SW480 (cell line): ENCODE measurements at places on chromosomes 16 and 17.
A peak's percentile ranks its signal among the peaks of the same experiment; 100 is the strongest.

DNA sequence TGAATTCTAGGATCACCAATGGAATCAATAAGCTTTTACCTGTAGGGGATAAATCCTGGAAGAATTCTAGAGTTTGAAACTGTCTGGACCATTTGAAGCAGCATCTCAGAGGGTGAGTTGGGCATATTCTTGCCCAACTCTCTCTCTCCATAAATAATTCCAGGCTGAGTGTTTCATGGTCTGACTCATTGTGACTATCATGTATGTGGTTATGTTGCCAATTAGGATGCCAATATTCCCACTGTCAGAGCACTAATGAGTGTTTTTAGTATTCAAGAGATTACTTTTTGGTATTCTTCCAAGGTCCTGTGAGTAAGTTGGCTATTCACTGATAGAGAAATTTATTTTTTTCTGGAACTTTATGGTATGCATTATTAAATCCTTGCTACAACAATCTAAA is 456.9 kb downstream of the TOX3 start:
- peak; percentile 7 for DNase-seq

- DNase-seq = no peak
Observed at GRCh38 chr17:33633446-33633845, 340.4 kb upstream of the ASIC2 start.

DNA sequence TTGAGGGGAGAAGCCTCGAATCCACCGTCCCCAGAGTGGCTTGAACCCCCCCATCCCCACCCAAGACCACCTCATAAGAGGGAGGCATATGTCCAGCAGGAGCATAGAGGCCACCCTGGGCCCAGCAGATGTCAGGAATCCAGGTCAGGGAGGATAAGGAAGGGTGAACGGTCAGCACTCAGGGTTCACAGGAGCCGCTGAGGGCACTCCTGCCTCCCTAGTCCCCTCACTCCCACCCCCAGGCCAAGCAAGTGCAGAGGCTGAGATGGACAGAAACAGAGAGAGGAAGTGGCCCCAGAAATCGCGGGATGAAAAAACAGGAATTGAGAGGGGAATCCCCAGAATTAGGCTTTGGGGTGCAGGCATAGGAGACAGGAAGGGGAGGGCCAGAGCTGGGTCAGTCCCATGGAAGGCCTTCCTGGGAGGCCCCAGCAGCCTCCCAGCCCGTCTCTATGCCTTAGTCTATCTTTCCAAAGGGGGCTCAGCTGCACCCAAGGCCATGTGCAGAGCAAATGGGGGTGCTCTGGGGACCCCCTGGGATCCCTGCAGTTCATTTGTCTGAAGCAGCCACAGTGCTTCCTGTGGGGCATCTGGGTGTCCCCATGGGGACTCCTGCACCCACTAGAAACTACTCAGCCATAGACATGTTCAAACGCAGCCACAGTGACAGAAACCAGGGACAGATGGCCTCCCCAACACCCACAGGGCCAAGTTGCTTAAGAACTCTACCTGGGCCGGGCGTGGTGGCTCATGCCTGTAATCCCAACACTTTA is 1.7 kb downstream of the CMTM3 start:
- DNase-seq = no peak

DNA sequence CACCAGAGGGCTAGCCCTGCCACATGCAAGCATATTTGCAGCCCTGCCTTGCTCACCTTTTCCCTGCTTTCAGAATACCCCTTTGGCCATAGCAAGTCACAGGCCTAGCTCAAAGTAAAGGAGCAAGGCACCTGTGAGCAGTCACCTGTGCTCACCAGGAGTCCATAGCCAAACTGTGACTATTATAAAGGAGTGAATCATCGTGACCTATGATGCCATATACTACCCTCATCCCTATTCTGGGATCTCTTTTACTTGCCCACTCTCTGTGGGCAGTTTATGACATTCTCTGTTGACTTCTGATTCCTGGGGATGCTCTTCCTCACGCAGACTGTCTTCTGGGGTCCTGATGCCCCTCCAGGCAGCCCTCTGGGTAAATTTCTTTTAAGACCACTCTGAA is 200.5 kb upstream of the NLRP1 start:
- DNase-seq = no peak

GRCh38 chr17:58305626-58306025 is 23.0 kb downstream of the TSPOAP1 start:
- DNase-seq = no peak

DNA sequence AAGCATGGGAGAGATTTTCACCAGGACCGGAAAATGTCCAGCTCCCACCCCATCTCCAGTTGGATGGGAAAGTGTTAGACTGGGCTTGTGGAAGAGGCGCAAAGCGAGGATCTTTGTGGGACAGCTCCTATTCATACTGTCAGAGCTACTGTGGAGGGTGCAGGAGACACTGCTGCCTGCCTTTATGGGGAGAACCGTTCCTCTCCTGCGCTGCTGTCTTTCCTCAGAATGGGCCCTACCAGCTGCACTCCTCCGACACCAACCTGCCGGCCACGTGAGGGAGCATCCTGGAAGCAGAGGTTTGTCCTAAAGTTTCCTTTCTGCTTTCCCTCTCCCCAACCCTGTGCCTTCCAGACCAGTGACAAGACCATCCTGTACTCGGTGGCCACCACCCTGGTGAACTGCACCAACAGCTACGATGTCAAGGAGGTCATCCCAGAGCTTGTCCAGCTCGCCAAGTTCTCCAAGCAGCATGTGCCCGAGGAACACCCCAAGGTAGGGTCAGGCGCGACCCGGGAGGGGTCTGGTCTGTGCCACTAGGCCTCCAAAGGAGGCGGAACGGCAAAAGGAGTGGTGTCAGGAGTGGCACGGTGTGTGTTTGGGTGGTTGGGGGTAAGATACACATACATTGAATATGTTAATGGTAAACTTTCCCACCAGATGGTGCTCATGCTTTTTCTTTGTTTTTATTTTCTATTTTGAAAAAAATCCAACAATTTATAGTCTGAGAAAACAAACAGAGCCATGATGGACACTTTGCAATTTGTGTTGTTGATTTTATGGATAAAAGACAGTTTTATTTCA is 23.0 kb downstream of the SLC35G3 start:
- peak; percentile 40 for DNase-seq

GRCh38 chr17:37598145-37598544 is 11.1 kb downstream of the SYNRG start:
- DNase-seq = no peak

- DNase-seq = no peak
Observed at GRCh38 chr17:4733073-4733531, 1.9 kb downstream of the MED11 start.

DNA sequence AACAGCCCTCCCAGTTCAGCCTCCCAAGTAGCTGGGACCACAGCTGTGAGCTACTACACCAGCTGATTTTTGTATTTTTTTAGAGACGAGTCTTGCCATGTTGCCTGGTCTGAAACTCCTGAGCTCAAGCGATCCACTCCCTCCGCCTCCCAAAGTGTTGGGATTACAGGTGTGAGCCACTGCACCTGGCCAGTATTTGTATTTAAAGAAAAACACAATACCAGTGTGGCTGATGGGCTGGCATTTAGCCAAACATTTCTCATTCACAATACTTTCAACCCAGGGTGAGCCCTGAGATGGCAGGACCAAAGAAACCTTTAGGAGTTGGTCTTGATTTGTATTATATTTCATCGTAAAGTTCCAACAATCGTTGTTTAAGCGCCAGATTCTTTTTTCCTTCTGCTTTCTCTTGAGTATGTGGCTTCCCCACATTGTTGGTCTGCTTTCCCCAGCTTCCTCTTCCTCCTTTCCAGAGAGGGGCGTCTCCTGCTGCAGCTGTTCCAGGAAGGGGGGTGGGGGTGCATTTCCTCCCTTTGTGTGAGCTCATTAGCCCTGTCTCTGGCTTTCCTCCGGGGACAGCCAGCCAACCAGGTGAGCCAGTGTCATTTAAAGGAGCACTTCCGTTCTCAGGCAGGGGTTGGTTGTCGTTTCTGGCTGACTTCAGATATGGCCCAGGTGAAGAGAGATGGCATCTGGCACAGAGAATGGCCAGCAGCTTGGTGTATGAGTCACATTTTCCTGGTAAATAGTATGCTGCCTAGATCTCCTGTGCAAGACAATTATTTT is 79.9 kb downstream of the GPRC5B start:
- DNase-seq = peak; percentile 46

DNA sequence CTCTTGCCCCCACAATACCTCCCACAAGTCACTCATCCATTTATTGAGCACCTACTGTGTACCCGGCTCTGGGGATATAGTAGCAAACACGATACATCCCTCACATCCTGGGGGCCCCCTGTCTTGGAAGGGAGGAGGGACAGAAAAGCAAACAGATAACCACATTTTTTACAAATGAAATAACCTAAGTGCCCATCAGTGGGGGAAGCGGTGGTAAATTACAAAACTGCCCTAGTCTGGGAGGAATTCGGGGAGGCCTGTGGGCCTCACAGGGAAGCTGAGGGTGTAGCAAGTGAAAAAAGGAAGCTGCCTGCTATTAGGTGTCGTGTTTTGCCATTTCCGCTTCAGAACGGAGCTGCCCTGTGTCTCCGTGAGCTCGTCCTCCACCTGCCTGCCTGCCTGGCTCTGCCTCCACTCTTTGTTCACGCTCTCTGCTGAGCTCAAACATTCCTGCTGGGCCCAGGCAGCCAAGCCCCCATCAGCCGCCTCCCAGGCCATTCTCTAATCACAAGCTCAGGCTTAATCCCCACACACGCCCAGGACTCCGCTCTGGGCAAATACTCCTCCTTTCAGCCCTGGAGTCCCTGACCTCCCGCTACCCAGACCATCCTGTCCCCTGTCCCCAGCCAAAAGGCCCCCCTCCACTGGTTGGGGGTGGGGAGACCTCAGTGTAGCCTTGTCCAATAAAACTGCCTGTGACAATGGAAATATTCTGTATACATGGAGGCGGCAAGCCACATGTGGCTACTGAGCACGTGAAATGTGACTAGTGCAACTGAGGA is 10.2 kb upstream of the SEC14L5 start:
- DNase-seq = no peak

GRCh38 chr16:85998171-85998867 is 99.4 kb downstream of the IRF8 start:
- peak; percentile 8 for DNase-seq

DNA sequence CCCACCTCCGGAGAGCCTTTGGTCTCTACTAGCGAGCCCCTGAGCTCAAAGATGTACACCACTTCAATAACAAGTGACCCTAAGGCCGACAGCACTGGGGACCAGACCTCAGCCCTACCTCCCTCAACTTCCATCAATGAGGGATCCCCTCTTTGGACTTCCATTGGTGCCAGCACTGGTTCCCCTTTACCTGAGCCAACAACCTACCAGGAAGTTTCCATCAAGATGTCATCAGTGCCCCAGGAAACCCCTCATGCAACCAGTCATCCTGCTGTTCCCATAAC is 702 bp downstream of the SPN start:
- no peak for DNase-seq

DNA sequence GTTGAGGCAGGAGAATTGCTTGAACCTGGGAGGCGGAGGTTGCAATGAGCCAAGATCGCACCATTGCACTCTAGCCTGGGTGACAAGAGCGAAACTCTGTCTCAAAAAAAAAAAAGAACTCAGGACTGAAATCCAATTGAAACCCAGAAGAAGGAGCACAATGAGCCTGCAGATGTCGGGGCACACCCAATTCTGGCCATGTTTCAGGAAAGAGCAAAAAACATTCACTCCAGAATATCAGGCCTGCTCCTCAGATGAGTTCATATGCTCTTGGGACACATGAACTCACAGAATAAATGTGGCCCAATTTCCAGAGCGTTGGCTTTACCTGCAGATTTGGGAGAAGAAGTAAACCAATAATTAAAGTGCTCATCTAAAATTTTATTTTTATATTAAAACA is 3.0 kb upstream of the CMTM2 start:
- no peak for DNase-seq

- no peak for DNase-seq
Observed at GRCh38 chr17:17824783-17825614, 11.8 kb downstream of the SREBF1 start.

GRCh38 chr16:86712158-86713009 is 134.0 kb downstream of the FOXL1 start:
- DNase-seq = no peak

DNA sequence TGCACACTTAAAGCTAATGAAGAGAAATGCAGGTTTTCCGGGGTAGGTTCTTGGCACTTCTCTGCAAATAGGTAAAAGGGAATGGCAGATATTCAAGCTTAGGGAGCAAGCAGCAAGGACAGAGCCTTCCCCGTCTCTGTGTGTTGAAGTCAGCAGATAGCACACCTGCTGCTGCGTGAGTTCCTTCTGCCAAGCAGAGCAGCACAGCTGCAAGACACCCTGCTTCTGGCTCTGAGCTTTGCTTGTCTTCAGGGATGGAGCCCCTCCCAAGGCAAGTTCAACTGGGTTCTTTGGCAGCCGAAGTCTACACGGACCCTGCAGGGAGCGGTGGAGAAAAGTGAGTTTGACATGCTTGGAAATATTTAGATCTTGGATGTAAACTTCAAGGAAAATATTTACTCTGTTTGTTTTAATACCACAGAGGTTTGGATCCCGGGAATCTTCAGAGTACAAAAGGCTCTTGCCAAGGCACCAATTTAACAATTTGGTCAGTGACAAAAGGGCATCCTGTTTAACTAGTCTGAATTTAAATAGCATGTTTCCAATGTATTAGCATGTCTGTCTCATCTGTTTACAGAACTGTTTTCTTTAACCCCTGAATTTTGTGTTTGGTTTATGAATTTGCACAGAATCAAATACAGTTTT is 113.4 kb upstream of the KCNJ16 start:
- no peak for DNase-seq

DNA sequence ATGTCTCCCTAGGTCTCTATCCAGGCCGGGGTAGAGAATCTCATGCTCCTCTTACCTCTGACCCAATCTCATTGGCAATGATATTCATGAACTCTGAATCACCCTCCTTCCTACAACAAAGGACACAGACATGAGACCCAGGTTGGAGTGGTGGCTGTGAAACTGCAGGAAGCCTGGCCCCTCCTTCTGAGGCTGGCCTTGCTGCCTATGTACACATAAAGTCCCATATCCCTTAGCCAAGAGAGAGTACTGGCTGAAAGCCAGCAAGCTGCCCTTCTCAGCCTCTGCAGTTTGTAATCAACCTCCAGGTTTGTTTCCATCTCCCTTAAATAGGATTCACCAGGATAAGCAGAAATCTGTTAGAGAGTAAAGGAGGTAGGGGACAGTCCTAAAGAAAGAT is 10.6 kb downstream of the AARSD1 start:
- no peak for DNase-seq

DNA sequence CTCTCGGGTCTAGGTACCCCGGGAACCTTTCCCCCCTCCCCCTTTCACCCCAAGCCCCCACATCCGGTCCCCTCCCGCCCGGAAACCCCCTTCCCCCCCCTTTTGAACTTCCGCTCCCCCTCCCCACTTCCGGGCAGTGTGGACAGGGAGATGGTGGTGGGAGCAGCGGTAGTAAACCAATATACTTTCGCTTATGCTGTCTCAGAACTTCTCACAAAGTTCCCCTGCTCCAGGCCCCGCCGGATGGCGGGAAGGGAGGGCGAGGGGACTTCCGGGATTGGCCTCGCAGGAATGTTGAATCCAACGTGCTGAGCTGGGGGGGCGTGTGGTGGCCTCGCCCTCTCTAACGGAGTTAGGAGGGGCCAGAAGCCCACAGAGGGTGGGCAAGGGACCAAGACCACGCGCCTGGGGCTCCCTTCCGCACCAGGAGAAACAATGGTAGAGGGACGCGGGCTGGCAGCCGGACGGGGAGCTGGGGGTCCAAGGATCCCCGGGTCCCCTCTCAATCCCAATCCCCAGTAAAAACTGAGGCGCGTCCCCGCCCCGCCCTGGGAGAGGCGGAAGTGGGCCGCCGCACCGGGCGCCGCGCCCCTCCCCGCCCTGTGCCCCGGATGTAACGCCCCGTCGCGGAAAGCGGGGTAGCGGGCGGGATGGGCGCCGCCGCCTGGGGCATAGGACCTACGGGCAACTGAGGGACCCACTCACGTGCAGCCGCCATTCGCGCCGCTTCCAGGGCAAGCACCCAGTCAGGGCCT is 742 bp downstream of the PFN1 start:
- DNase-seq = peak; percentile 42

- no peak for DNase-seq
Observed at GRCh38 chr17:39756380-39757079, 18.8 kb downstream of the GRB7 start.
